Cardiac septum (tissue), 1 donor: ENCODE measurements at places on chromosomes 1 and 21. TPM values are rescaled to one million over a fixed set of nuclear protein-coding genes. Genes with fewer than 3 reads are reported as not detected.

- no peak for DNase-seq
Measured at GRCh38 chr1:75097654-75098053, 36.5 kb upstream of the LHX8 start.

DNA sequence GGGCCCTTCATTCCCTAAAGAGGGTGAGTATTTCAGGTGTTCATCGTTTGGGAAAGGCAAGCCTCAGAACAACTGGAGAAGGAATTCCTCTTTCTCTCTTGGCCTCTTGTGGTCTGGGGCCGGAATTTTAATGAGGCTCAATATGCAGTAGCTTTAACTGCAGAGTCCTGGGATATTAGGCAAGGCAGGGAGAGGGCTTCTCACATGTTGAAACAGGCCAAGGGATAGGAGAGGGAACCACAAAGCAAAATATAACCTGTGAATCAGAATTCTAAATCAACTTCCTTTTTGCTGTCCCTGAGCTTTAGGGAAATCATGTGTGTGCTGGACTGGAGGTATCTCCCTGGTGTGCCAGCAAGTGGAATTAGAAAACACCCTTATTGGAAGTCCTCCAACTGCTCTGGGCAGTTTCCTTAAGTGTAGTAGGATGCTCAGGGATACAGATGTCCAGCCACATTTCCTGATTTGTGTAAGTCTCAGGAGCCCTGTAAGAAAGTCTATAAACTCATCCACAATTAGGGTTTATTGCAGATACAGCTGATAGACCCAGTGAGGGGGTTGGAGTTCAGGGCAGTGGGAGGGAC, 215.8 kb upstream of the ZRANB2 start:
- no peak for DNase-seq

- DNase-seq = no peak
Measured at GRCh38 chr1:109592916-109593315, 26.5 kb downstream of the GNAT2 start.

DNA sequence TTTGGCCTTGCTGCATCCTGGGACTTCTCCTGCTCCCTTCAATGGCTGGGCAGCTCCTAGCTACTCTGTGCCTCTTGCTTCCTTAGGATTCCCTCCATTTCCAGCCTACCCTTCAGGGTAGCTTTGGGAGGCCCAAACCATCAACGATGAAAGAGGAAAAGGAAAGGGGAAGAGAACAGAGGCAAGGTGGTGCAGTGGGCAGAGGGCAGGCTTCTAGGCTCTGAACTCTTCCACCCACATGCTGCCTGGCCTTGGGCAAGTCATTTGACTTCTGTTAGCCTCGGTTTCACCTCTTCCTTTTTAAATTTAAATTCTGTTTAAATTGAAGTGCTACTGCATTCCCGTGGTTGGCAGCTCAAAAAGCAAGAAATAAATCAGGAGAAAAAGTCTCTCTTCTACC, 5.7 kb upstream of the PPM1J start:
- DNase-seq = no peak

Gene RAB3B
- not detected for total RNA-seq

DNA sequence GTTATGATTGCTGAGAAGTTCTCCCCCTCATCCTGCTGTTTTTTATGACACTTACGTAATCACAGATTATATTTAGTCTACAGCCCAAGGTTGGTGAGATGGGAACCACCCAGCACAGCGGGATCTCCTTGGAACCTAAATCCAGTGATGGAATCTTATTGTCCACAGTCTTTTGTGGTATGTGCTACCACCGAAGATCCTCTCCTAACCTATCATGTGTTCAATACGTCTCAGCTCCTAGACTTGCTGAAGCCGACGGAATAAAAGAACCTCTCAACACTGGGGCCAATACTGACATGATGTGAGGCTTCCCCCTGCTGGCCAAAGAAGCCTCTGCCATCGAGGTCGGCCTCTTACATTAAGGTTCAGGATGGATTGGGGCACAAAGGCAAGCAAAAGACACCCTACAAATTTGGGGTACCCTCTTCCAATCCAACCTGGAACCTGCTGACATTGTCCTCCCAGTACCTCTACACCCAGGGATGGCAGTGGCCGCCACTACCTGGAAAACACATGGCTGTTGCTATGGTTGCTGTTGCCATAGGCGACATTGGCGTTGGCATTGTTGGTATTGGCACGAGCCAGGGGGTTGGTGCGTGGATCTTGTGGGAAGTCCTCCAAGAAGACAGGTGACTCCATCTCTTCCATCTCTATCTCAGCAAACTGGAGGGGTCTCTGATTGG, 19.4 kb upstream of the KIF21B start:
- DNase-seq = no peak

DNA sequence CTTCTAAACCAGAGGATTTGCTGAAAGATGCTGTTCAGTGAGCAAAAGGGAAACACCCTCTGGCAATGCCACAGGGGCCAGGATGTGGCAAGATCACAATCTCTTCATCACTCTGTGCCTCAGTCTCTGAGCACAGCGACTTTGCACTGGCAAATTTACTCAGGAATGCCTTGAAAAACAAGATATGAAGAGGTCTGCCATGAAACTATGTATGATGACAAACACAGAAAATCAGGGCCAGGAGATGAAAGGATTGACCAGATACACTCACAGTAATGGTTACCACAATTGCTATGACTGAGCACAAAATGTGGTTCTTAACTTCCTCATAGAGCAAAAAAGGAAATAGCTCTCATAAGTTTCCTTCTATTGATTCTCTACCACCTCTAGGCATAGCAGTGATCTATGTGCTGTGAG, 5.8 kb downstream of the TTC13 start:
- DNase-seq = no peak
